ENCODE measurements at places on chromosomes 4 and X.
A peak's percentile ranks its signal among the peaks of the same experiment; 100 is the strongest.

- DNase-seq: peak; percentile 68
These were observed 37.9 kb downstream of the RBBP7 start for GRCh38 chrX:16832301-16832700.

GRCh38 chrX:76253432-76253831, 80.6 kb downstream of the PBDC1 start:
- DNase-seq: peak; percentile 72

DNA sequence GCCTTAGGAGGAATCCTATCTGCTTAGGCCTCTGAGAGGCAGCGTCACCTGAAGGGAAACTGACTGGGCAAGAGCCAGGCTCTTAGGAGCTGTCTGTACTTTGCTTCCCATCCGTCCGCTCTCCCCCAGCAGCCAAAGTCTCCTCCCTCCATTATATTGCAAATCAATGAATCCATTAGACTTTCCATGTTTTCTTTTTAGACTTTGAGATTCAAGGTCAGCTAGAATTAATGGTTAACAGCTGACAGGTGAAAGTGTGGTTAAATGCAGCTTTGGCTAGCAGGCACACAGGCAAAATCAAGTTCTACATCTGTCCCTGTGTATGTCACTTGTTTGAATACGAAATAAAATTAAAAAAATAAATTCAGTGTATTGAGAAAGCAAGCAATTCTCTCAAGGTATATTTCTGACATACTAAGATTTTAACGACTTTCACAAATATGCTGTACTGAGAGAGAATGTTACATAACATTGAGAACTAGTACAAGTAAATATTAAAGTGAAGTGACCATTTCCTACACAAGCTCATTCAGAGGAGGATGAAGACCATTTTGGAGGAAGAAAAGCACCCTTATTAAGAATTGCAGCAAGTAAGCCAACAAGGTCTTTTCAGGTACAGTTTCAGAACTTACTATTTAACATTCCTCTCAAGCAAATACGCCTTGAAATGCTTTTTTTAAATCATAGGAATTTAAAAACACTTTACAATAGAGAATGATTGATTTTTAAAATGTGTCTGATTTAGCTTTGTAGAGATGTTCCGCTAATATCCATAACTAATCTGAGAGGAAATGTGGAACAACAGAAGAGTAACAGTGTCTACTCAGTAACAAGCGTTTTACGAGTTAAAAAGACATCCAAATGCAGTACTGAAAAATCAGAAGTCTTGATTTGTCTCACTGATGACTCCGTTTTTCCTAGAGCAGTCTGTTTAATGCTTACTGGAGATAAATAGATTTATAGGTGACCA, at the start of gene F11:
TSS of gene F11 (plus strand) at position 507 of the 970 bp plus-strand sequence. CDS start 948 bp downstream, outside the sequence.
- DNase-seq: no peak

DNA sequence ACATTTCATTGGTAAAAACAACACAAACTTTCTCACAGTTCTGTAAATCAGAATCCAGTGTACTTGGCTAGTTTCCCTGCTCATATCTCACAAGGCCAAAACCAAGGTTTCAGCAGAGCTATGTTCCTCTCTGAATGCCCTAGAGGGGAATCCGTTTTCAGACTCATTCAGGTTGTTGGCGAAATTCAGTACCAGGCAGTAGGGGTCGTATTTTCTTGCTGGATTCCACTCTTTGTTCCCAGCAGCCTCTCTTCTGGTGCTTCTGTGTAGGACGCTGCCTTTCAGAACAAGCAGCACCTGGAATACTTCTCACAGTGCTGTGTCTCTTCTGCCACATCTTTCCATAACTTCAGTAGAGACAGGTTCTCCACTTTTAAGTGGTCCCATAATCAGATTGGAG, 351.9 kb downstream of the PCDH18 start:
- DNase-seq: peak; percentile 10

DNA sequence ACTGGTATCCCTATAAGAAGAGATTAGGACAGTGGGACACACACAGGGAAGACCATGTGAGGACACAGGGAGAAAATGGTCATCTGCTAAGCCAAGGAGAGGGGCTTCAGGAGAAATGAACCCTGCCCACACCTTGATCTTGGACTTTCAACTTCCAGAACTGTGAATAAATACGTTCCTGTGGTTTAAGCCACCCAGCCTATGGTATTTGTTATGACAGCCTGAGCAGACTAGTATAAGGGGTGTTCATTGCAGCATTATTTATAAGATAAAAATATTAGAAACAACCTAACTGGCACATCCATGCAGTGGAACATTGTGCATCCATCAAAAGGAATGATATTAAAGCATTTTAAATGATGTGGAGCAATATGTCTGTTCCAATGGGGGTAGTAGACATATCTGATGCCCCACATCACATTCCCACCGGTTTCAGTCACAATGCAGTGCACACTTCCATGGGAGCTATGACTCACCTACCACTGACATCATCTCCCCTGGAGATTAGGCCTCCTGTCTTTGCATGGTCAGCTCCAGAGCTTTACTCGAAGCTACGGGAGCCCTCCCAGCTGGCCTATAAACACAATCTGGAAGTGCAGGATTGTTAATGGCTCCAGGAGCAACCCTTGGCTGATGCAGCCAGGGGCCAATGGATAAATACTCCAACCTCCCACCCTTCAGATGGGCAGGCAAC, 38.9 kb upstream of the MAMLD1 start:
- peak; percentile 88 for DNase-seq

DNA sequence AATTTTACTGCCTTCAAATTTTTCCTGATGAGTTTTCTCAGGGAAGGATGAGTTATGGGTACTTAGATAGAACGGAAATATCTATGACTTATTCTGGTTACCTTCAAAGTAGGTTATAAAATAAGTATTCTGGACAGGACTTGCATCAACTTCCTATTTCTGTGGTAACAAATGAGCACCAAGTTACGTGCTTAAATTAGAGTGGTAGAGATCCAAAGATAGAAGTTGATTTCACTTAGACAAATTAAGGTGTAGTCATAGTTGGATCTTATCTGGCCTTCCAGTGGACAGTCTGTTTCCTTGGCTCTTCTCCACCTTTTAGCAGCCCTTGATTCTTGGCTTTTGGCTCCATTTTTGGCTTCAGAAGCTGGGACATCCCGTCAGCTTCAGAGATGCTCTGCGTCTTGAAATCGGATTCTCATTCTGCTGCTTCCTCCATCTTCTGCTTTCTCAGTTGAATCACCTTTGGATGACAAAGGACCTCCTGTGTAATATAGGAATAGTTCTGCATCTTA, 109.9 kb downstream of the ZNF518B start:
- no peak for DNase-seq

GRCh38 chr4:152166567-152166966, 369.3 kb downstream of the FBXW7 start:
- DNase-seq: peak; percentile 6

DNA sequence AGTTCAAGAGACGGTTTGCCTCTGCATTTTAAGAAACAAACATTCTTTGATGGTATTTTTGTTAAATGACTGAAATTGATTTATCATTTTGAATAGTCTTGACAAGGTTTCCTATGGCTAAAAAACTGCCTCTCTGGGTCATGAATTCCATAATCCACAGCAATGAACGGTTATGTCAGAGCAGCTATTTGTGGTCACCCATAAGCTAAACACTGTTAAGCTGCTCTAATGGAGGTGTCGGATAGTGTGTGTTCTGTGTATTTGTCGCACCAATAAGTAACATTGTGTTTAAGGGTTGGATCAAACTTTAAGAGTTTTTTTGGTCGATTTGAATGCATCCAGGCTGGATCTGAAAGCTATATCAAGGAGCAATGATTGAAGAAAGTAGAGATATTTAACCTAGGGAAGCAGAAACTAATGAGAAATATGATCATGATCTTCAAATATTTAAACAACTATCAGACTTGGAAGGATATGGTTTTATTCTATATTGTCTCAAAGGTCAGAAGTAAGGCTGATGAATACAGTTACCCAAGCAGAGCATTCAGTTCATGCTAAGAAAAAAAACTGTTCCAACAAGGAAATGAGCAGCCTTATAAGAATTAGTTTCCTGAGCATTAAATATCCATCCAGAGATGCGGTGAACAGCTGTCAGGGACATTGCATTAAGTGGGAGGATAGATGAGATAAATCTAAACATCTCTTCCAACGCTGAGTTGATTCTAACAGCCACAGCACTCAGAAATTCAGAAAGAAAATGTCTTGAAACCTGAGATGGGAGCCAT, 232.3 kb upstream of the RPS6KA3 start:
- DNase-seq: no peak

GRCh38 chr4:30789219-30789671, 69.1 kb downstream of the PCDH7 start:
- DNase-seq: peak; percentile 33

- DNase-seq: peak; percentile 67
These were observed 34.2 kb upstream of the CSN1S1 start for GRCh38 chr4:69896530-69897116.

GRCh38 chr4:52265781-52266525, 214.8 kb downstream of the SPATA18 start:
- DNase-seq: no peak

DNA sequence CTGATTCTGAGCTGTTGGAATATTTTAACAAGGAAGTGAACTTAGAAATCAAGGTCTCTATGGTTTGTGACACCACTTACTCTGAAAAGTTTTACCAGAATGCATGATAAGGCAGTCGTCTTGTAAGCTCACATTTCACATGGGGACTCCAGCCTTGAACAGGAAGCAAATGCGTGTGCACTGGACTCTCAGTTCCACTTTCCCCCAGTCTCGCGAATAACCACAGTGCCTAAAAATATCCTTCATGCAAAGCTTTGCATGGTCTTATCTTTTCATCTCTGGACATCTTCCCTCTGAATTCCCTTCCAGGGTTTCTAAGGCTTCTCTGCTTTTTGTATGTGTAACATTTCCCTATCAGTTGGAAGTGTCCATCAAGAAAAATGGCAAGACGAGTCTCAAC, 581.8 kb downstream of the NLGN4X start:
- no peak for DNase-seq

GRCh38 chrX:134552351-134552750, 92.4 kb downstream of the HPRT1 start:
- no peak for DNase-seq

- no peak for DNase-seq
These were observed 11.7 kb downstream of the MFAP3L start for GRCh38 chr4:170014359-170015011.

DNA sequence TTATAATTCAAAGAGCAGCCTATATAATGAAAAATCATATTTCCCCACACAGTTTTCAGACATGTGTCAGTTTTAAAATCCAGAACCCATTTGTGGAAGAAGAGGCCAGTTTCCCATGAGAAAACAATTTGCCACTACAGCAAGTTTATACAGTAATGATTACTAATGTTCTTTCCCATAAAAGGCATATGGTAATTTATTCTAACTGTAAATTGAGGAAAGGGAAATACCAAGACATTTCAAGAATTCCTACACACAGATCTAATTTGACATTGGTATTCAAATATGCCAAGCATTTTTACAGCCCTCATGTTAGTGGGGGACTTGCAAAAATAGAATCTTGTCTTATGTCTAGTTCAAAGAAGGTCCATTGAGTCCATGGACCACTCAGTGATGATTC, 1368.6 kb downstream of the FSTL5 start:
- DNase-seq: no peak

DNA sequence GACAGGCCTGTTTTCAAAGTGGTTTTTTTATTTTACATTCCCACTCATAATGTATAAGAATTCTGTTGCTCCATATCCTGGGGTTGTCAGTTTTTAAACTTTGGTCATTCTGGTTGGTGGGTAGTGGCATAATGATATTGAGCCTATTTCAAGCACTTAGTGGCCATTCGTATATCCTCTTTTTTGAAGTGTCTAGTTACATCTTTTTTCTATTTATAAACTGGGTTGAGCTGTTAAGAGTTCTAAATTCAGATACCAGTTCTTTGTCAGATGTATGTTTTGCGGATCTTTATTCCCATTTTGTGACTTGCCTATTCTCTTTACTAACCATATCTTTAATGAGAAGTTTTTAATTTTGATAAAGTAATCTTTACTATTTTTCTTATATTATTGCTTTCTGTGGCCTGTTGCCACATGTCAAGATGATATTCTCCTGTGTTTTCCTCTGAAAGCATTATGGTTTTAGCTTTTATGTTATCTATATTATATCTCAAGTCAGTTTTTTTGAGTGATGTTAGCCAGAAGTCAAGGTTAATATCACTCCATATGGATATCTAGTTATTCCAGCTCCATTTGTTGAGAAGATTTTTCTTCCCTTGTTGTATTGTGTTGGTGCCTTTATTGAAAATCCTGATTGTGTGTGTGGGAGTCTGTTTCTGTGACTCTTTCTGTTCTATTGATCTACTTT, 110.9 kb downstream of the FHIP1A start:
- no peak for DNase-seq

GRCh38 chrX:155406429-155406828, 24.5 kb downstream of the F8A2 start:
- no peak for DNase-seq

DNA sequence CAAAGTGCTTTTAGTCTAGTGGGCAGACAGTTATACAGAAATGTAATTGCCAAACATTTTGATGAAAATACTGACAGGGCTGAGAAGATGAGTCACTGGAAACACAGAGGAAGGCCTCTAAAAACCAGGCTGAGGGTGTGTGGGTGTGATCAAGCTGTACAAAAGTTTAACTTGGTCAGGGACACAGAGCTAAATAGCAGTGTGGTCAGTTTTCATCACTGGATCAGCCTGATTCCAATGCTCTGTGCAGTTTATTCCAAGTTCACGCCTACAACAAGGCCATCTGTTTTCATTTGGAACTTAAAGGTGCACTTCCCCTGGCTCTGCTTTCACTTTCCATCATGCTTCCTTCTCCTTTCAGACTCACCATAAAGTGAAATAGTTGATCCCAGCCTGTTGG, 10.6 kb downstream of the CENPVL3 start:
- DNase-seq: peak; percentile 49

DNA sequence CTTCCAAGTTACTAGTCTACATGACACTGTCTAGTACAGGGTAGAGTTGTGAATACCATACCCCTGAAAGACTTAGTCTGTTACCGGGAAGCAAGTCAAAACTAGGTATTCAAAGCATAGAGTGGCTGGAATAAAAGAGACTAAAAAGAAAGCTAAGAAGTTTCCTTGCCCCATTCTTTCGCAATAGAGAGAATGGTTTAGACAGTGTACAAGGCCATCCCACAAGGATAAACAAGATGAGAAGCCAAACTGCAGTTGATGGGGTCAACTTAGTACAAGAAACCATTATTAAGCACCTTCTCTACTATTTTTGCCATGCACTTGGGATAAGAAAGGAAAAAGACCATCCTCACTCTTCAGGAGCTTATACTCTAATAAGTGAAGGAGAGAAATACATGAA, 30.3 kb downstream of the AMMECR1 start:
- DNase-seq: peak; percentile 60

GRCh38 chrX:77446908-77447652, at the start of gene FGF16:
Gene FGF16, plus strand, starts transcription at chrX:77447389. Its CDS starts 286 bp downstream, at chrX:77447675.
- DNase-seq: no peak

GRCh38 chr4:8540991-8541390, 39.2 kb upstream of the GPR78 start:
- DNase-seq: no peak

Data from choroid plexus epithelial cell (primary cell).